ENCODE measurements at places on chromosomes 7 and 10.

GRCh38 chr10:34157501-34157900 is 657.6 kb downstream of the PARD3 start:
- no peak for DNase-seq

DNA sequence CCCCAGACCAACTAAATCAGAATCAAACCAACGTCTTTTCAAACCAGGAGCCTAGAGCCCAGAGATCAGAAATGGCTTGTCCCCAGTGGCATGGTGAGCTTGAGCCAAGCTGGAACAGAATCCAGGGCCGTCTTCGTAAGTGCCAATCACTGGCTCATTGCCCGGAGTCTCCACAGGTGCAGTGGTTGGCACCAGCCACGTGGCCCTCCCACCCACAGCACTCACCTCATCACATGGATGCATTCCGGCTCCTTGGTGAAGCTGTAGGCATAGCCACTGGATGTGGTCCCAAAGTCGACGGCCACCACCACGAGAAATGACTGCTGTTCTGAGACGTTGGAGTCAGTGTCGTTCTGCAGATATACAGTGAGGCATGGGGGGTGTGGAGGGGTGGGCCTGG is 37.4 kb downstream of the HSPA12A start:
- no peak for DNase-seq

DNA sequence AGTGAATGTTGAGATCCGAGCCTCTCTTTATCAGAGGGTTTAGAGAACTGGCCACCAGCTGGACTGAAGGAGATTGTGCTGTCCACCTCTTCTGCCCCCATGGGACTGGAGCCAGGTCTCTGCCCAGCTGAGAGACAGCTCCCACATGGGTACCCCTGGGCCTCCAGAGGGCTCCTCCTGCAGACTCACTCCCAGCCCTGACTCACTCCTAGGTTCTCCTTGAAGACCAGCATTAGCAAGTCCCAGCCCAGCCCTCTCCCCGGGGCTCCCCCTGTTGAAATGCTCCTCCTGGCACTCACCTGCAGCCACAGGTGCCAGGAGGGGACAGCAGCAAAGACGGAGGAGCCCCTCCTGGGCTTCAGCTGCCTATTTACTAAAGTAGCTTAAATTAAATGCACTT is 126.9 kb downstream of the CXCL12 start:
- DNase-seq, result no peak

- DNase-seq, result no peak
Measured at GRCh38 chr10:130246113-130246512, 109.9 kb downstream of the GLRX3 start.

GRCh38 chr10:129617768-129618167 is 150.7 kb downstream of the MGMT start:
- no peak for DNase-seq

- DNase-seq, result no peak
Measured at GRCh38 chr7:113158756-113159155, 40.4 kb upstream of the SMIM30 start.
